ENCODE measurements at places on chromosomes 4 and X.

- no peak for DNase-seq
Measured at GRCh38 chrX:17616936-17617335, 120.4 kb upstream of the SCML1 start.

DNA sequence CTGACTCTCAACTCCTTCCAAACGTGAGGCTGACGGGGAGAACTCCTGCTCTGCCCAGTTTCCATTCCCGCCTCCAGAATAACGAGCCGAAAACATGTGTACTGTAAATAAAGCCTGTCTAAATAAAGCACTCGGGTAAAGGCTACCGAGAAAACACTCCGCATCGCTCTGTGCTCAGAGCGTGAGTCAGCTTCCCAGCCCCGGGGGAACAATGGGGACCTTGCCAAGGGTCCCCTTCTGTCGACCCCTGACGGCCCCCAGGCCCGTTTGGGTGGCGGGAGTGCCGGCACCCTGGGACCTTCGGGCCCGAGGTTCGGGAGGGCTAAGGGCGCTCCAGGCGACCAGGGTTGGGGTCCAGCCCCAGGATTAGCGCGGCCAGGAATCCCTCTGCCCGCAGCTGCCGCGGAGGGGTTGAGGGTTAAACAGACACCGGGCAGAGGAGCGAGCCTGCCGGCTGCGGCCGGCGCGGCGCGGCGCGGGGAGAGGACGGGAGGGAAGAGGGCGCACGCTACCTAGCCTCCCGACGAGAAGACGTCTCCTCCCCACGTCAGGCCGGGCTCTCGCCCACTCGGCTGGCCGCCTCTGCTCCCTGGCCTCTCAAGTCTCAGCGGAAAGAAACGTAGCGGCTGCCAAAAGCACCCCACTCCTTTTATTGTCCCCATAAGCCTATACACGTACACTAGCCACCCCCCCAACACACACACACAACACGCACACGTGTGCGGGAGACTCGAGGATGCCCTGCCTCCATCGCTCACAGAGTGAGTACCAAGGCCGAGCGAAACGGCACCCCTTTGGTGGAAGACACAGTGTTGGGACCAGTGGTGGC lies 85.5 kb downstream of the BCOR start:
- DNase-seq: no peak

DNA sequence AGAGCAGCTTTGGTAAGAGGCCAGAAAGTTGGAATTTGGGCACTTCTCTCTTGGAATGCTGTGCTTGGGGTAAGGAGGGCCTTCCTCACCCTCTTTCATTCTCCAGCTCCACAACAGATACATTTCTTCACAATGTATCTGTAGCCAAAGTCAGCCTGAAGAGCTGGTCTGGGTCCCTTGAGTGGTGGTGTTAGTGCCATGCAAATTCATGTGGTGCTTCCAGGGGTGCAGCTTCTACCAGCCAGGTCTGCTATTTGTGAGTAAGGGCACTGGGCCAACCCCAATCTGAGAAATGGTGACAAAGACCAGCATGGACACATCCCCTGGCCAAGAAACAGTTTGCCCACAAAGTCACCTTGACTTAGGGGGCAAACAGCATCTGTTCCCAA lies 17.8 kb downstream of the AMER1 start:
- DNase-seq: no peak

- no peak for DNase-seq
Measured at GRCh38 chr4:44671636-44672035, 6.6 kb upstream of the GUF1 start.

GRCh38 chr4:115596265-115597001 lies 483.0 kb upstream of the NDST4 start:
- DNase-seq: no peak

GRCh38 chrX:12958059-12958458 lies 16.9 kb upstream of the TMSB4X start:
- DNase-seq: no peak

DNA sequence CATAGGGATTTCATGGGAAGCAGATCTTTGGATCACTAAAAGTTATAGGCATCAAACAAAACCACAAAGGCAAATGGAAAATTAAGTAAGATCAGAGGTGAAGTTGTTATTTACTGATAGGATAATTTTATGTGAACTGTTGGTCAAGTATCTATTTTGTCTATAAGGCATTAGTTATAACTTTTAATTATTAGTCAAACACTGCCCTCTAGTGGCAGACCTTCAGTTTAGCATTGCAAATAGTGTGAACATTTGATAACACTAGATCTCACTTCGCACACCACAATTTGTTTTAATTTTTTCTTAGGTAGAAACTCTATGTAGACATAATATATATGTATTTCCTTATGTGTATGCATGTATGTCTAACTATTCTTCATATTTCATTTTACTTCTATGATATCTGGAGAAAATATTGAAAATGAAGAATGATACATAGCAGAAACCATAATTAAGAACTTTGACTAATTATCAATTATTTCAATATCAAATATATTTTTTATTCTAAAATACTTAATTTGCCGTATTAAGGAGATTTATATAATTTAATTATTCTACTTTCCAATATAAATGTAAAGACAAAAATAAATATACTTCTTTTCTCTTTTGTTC lies 214.5 kb upstream of the TACR3 start:
- DNase-seq: peak; percentile 4

- no peak for DNase-seq
Measured at GRCh38 chrX:145630081-145630480, 187.5 kb upstream of the SLITRK2 start.

DNA sequence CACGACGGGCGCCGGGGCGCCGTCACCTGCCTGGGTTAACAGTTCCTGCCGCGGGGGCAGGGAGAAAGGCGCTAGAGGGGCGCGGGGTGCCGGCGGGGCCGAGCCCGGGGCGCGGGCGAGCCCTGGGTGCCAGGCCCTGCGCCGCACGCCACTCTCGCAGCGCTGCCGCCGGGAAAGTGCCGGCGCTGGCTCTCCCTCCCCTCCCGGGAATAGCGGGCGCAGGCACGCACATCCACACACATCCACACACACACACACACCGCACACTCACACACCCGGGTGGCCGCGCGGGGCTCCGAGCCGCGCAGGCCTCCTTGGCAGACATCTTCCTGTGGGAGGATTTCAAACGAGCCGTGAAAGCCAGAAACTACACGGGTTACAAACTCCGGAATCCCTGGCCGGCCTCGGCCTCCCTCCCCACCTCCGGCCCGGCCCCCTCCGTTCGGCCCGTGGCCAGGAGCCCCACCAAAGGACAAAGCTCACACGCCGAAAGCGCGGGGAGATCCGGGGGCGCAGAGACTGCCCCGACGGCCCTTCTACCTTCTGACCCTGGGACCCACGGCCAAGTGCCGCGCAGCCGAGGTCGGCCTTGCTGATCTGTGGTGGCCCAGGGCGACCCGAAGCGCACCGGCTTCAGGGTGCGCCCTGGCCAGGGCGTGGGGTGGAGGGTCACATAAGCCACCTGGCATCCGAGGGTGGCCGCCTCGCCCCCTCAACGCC lies 92.3 kb downstream of the BCOR start:
- DNase-seq: no peak

- DNase-seq: no peak
Measured at GRCh38 chr4:72432282-72432681, 136.7 kb downstream of the ADAMTS3 start.

DNA sequence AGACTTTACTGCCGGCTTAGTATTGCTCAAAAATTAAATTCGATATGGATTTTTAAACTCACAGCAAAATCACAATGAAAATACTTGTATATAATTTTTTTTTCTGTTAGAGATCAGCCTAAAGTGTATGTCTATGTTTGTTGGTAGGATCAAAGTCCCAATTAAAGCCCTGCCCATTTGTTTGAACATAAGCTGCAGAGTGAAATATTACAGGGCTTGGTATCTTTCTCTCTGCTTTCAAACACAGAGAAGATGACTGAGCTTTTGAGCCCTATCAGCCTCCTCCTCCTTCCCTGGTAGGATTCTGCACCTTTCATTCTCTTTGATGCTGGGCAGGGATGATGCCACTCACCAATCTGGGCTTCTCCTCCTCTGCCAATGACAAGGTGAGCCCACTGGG lies 345.4 kb downstream of the PPP1R2C start:
- no peak for DNase-seq

- no peak for DNase-seq
Measured at GRCh38 chrX:13009273-13009672, 34.4 kb downstream of the TMSB4X start.

GRCh38 chr4:137678796-137679195 lies 146.5 kb upstream of the PCDH18 start:
- DNase-seq: no peak

- DNase-seq: no peak
Measured at GRCh38 chrX:31314921-31315320, 243.1 kb upstream of the FTHL17 start.

DNA sequence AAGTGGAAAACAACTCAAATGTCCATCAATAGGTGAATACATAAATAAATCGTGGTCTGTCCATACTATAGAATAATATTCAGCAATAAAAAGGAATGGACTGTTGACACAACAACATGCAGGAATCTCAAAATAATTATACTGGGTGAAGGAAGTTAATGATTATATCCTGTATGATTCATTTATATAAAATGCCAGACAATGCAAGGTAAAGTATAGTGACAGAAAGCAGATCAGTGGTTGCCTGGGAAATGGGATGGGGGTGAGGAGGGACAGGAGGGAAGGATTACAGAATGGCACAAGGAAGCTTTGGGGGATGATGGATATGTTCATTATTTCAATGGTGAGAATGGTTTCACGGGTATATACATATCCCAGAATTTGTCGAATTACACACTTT lies 12.3 kb downstream of the PYURF start:
- no peak for DNase-seq

- no peak for DNase-seq
Measured at GRCh38 chr4:138952411-138952810, 63.2 kb upstream of the NOCT start.

DNA sequence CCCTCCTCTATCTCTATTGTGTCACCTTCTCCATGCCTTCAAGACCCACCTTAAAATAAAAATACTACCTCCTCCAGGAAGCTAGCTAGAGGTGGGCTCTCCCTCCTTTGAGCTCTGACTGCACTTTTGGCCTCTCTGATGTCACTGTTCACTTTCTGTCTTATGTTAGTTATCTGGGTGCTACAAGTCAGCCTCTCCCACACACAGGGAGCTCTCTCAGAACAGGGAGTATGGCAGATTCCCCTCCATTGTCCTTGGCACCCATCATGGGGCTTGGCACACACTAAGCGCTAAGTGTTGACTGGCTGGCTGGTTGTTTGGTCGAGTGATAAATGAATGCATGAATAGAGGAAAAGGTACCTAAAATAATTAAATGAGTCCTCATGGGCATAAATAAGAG lies 21.2 kb upstream of the KDM5C start:
- no peak for DNase-seq

DNA sequence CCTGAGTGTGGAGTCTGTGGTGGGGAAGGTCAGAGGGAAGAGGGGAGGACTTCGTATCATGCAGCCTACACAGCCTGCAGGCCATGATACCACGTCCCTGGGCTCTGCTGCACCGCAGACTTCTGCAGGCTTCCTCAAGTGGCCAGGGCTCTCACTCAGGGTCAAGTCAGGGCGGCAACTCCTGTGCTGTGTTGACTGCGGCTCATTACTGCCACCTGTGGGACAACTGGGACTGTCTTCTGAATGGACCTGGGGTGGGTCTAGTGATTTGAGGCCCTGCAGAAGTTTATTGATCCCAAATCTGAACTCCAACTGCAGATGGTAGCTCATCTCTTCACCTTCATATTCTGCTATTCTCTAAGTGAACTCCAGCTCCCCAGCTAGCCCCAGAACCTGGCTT lies 167.1 kb downstream of the NSUN7 start:
- peak; percentile 48 for DNase-seq

DNA sequence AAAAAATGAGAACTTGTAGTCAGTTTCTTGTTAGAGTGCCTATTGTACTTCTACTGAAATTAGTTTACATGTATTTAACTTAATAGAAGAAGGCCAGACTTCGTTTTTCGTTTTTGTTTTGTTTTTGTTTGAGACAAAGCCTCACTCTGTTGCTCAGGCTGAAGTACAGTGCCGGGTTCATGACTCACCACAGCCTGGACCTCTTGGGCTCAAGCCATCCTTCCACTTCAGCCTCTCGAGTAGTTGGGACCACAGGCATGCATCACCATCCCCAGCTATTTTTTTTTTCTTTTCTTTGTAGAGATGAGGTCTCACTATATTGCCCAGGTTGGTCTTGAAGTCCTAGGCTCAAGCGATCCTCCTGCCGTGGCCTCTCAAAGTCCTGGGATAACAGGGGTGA lies 793.9 kb downstream of the ADGRL3 start:
- no peak for DNase-seq

- DNase-seq: no peak
Measured at GRCh38 chrX:10101269-10101668, 55.5 kb upstream of the CLCN4 start.

- no peak for DNase-seq
Measured at GRCh38 chrX:20394451-20394850, 127.7 kb upstream of the RPS6KA3 start.

- no peak for DNase-seq
Measured at GRCh38 chrX:136529795-136530194, 2.2 kb upstream of the VGLL1 start.

DNA sequence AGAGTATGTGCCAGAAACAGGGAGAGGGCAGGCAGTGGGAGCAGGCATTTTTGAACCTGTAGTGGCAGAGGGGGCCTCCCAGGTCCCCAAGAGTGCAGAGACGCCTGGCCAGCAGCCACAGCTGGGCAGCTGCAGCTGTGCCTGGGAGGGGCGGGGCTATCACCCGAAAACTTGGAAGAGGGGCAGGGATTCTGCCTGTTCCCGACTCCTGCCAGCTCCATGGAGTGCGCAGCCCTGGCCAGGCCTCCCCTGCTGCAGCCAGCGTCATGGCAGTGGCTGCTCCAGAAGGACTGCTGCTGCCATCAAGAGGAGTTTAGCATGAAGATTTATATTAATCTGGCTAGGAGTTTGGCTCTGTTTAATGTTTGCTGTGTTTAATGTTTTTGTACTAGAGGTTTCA lies 532.1 kb upstream of the PITX2 start:
- no peak for DNase-seq

DNA sequence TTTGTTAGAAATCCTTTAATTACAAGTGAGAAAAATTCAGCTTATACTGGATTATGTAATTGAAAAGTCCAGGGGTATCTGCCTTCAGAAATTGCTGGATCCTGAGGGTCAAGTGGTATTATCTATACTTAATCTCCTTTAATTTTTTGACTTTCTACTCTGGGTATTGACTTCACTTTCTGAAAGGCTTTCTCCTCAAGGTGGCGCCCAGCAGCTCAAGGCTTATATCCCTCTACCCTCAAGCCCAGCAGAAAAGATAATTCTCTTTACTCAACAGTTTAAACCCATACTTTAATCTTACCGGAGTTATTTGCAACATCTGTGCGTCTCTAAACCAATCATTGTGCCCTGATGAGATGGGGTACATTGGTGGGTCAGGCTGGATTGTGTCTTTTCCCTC lies 129.5 kb downstream of the LARP7 start:
- DNase-seq: no peak

DNA sequence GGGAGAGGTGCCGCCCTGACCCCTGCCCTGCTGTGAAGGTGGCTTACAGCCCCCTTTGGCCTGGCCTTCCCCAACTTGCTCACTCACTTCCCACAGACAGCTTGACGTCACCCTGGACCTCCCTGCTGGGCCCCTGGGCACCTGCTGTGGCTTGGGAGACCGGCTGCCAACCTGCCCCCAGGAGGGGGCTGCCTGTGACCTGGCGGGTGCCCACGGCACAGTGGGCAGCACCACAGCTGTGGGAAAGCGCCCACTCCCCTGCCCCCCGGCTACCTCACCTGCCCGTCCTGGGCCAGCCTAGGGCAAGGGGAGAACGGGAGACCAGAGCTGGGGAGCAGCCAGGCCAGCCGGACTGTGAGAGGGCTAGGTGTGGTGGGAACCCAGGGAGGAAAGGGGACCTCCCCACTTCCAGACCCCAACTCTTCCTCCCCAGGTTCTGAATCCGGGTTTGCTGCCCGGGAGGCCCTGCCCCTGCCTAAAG lies 2.4 kb upstream of the ZFP92 start:
- DNase-seq: no peak

- no peak for DNase-seq
Measured at GRCh38 chrX:14865201-14865600, 7.7 kb downstream of the FANCB start.

All from GM19239 (cell line).